ENCODE measurements at places on chromosomes 2 and 18. TPM values are rescaled to one million over a fixed set of nuclear protein-coding genes. Genes with fewer than 3 reads are reported as not detected.

DUSP28 gene
- 7.2 TPM for total RNA-seq

C2orf80 gene
- total RNA-seq, result not detected

FRZB gene
- total RNA-seq, result under 0.01 TPM

AP1S3 gene
- total RNA-seq, result 2.3 TPM

ADD2 gene
- not detected for total RNA-seq

MYOM1 gene
- not detected for total RNA-seq

MRPS9 gene
- 23.1 TPM for total RNA-seq

MTCL1 gene
- 15.4 TPM for total RNA-seq

SLC14A1 gene
- total RNA-seq, result 0.89 TPM

TMX3 gene
- total RNA-seq, result 53.9 TPM

HOXD12 gene
- total RNA-seq, result not detected

REG3G gene
- total RNA-seq, result not detected

SPIRE1 gene
- 22.2 TPM for total RNA-seq

VWC2L gene
- total RNA-seq, result not detected

CGREF1 gene
- total RNA-seq, result 1.8 TPM

OR6B2 gene
- total RNA-seq, result not detected

SEPTIN10 gene
- total RNA-seq, result 79.8 TPM

TUBB8B gene
- not detected for total RNA-seq

FBXO15 gene
- 0.53 TPM for total RNA-seq

APCDD1 gene
- not detected for total RNA-seq

CYP27A1 gene
- total RNA-seq, result 20.4 TPM

ANKAR gene
- 5.2 TPM for total RNA-seq

KCNS3 gene
- 0.18 TPM for total RNA-seq

ZNF521 gene
- 2.1 TPM for total RNA-seq

ABCB11 gene
- total RNA-seq, result not detected

All from myometrial cell (primary cell).